ENCODE measurements at places on chromosomes 2 and 18.

- DNase-seq = peak; percentile 26
These were observed 445.0 kb downstream of the XIRP2 start for GRCh38 chr2:167333245-167333644.

- no peak for DNase-seq
These were observed 32.0 kb downstream of the SLC14A1 start for GRCh38 chr18:45755934-45756333.

DNA sequence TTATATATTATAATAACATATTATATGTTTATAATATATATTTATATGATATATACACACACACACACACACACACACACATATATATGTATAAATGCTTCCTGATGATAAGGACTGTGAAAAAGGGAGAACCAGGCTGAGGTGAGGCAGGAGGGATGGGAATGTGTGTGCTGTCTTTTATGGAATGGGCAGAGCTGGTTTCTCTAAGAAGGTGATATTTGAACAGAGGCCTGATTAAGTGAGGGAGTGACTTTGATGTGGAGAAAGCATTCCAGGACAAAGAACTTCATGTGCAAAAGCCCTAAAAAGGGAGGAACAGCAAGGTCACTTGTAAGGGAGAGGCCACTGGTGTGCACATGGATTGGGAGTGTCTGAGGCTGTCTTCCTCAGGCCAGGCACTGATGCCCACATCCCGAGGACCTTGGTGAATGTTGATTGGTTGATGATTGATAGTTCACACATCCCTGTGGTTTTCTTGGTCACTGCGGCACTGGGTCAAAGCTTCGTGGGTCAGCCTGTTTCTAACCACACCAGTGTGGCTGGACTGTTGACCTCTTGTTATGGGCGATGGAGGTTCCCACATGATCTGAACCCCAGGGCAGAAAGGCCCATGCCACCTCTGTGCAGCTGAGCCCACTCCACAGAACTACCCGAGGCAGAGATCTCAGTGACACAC lies 196.9 kb downstream of the MYCN start:
- DNase-seq = no peak

DNA sequence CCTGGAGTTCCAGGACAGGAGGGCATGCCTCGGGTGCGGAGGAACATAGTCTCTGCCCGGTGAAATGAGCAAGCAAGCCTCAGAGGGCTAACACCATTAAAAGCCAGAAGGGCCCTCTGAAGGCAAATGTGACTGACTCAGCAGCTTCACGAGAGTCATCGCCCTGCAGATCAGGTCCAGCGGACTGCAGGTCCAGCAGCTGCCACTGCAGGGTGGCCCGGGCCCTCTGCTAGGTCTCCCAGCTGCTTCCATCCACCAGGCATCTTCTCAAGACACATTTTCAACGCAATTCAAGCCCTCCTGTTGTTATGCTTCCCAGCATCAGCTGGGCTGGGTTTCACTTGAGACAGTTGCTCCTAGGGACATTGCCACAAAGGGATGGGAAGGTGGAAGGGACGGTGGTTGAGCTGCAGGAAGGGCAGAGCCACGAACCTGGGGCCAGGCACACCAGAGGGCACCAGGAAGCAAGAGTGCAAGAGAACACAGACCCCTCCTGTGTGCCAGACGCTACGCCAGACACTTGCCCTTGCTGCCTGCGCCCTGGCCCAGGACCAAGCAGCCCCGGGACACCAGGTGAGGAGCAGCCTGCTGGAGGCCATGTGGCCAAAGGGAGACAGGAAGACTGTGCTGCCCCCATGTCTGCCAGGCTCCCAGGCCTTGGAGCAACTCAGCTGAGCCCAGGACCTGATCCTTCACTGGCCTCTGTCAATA lies 173.0 kb downstream of the HDAC4 start:
- no peak for DNase-seq

DNA sequence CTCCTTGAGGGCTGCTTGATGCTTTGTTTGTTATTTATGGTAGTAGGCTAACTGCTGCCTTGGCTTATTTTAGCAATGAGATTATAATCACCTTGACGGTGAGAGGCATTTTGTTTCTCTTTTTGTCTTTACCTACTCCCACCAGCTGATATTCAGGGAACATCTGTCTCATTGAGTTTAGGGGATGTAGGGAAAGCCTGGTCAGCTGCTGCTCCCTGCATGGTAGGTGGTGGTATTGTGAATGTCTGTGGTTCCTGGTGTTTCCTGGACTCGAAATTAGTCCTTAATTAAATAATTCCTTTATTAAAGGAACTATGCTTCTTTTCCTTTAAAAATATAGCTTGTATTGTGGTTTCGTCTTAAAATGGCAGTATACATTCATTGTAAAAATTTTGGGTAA lies 77.8 kb downstream of the ADAM23 start:
- no peak for DNase-seq

GRCh38 chr2:10372203-10372861 lies 69.6 kb downstream of the HPCAL1 start:
- DNase-seq = no peak

DNA sequence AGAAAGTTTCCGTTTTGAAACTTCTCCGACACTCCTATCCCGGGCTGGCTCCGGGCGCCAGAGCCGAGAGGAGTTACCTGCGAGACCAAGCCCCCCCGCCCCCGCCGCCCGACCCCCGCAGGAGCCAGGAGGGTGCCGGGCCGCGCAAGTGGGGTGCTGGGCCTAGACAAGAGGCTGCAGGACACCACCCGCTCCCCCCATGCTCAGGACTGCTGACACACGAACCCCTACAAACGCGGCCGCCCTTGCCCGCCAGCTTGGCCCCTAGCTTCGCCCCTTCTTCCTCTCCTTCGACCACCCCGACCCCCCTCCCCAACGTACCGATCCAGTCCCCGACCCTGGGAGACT lies 497 bp downstream of the PLA2R1 start:
- DNase-seq = peak; percentile 35

DNA sequence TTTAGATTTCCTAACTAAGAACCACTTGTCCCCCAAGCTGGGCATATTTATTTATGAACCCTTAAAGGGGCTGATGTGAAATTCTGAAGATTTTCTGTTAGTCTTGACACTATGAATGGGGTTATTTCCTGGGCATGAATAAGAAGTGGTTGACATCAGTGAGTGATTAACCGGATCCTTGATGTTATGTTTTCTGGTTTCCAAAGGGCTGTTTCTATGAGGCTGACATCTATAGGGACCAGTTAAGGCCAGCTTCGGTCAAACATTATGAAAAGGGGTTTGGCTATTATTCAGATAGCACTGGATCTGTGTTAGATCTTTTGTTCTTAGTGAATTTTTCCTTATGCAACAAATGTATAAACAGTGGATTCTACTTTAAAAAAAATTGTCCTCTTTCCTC lies 443.7 kb upstream of the SPRED2 start:
- no peak for DNase-seq

DNA sequence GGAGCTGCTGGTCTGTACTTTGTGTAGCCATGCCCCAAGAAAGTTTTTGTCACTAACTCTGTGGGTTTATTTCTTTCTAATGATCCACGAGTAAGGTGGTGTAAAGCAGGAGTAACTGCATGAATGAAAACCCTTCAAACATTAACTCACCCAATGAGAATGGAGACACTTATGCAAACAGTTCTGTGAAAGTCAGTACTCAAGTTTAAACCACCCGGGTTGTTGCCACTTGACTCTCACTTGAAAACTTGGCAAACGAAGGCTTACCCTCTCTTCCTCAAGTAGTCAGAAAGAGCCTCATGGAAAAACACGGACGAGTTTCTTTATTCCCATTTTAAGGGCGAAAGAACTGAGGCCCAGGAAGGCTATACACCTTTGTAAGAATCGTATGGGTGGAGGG lies 117.5 kb downstream of the MMADHC start:
- no peak for DNase-seq

DNA sequence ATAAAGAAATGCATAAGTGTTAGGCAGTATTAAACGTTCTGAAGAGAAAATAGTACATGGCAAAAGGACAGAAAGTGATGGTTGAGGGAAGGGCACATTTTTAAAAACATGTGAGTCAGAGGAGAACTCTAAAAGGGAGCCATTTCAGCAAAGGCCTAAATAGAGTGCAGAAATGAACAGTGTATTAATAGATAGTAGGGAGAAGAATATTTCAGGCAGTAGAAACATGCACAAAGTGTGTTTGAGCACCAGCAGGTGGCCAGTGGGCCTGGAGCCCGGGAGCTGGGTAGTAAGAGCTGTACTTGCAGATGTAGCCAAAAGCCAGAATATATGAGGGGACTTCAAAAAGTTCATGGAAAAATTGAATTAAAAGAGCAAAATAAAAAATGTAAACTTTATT lies 288.1 kb upstream of the FIGN start:
- DNase-seq = no peak

GRCh38 chr18:75172299-75173124 lies 36.4 kb downstream of the PTGR3 start:
- DNase-seq = no peak

All from D341Med (cell line).